Esophagus squamous epithelium (tissue), 5 donors: ENCODE measurements at places on chromosomes 7 and 10.

DNA sequence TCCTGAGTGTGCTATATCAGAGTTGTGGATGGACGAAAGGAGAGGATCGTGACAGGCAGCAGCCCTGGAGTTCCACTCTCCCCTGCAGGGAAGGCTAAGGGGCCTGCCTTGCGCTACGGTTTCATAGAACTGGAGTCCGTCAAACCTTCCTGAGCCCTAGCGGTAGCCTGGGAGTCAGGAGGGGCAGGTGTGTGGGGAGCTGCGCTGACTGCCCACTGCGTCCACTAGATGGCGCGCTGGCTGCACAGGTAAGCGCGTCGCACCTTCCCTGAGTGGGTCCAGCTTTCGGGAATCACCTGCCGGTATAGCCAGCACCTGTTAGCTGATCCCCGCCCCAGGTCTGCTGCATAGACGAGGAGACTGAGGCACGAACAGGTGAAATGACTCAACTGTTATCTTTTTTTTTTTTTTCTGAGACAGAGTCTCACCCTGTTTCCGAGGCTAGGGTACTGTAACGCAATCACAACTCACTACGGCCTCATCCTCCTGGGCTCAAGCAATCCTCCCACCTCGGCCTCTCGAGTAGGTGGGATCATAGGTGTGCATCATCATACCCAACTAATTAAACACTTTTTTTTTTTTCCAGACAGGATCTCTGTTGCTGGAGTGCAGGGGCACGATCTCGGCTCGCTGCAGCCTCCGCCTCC is 20.2 kb upstream of the BAIAP2L1 start:
- no peak for DNase-seq

- no peak for DNase-seq
These were observed 8.0 kb downstream of the TSPAN15 start for GRCh38 chr10:69459101-69459790.

DNA sequence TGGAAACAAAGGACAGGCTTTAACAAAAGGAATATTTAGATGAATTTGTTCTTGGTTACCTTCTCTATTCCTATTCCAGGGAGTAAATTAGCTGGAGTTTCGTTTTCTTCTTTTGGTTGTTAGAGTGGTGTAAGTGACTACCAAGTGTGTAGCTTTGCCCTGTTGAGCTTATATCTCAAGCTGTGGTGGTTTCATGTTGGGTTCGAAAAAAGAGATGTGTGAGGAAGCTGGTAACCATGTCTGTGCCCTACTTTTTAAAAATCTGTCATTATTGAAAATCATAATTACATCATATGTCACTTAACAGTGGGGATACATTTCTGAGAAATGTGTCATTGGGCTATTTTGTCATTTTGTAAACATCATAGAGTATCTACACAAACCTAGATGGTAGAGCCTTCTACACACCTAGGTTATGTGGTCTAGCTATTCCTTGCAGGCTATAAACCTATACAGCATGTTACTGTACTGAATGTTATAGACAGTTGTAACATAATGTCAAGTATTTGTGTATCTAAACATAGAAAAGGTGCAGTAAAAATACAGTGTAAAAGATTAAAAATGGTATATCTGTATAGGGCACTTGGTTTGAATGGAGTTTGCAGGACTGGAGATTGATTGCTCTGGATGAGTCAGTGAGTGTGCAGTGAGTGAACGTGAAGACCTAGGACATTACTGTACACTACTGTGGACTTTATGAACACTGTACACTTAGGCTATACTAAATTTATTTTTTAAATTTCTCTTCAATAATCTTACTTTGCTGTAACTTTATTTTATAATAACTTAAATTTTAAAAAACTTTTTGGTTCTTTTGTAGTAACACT is 90.4 kb downstream of the SEPTIN7 start:
- DNase-seq = no peak

DNA sequence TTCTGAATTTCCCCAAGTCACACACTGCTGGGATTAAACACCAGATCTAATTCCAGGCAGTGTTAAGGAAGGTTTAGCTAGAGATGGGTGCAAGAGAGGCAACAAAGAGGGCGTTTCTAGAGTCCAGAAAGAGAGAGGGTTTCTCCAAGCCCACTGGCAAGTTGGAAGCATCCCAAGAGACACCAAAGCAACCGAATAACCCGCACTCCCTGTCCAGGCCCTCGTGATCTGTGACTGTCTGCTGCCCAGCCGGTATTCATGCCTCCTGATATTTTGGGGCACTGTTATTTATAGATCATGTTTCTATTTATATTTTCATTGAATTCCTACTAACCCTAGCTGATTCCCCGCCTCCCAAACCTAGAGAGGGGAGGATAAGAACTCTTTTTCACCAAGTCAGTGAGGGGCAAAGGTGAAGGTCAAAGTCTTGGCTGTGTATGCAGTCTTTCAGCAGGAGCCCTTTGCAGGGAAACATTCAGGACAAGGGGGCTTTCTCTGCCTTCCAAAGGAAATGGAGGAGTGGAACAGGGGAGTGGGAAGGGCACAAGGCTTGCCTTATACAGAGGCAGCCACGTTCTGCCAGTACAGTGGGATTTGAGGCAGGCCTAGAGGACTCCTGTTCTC is 103.6 kb downstream of the SH3PXD2A start:
- no peak for DNase-seq

GRCh38 chr7:150992051-150992640 is 1.3 kb downstream of the NOS3 start:
- no peak for DNase-seq

- DNase-seq = no peak
These were observed 709.7 kb downstream of the CNTNAP2 start for GRCh38 chr7:146826329-146826728.

DNA sequence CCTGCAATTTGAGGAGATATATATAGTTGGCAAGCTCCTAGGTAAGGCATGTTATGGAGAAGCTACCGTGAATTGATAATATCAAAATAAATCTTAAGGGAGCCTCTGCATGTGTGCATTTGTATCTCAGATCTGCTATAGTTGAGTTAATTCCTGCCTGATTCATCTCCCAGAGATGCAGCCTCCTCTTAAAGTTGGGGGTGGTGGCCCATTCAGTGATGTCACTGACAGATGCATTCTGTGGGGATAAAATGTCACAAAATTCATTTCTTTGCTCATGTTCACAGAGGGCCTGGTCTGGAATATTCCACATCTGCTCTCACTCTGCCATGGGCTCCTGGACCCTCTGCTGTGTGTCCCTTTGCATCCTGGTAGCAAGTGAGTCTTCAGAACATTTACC is 185.8 kb upstream of the PRSS1 start:
- no peak for DNase-seq

DNA sequence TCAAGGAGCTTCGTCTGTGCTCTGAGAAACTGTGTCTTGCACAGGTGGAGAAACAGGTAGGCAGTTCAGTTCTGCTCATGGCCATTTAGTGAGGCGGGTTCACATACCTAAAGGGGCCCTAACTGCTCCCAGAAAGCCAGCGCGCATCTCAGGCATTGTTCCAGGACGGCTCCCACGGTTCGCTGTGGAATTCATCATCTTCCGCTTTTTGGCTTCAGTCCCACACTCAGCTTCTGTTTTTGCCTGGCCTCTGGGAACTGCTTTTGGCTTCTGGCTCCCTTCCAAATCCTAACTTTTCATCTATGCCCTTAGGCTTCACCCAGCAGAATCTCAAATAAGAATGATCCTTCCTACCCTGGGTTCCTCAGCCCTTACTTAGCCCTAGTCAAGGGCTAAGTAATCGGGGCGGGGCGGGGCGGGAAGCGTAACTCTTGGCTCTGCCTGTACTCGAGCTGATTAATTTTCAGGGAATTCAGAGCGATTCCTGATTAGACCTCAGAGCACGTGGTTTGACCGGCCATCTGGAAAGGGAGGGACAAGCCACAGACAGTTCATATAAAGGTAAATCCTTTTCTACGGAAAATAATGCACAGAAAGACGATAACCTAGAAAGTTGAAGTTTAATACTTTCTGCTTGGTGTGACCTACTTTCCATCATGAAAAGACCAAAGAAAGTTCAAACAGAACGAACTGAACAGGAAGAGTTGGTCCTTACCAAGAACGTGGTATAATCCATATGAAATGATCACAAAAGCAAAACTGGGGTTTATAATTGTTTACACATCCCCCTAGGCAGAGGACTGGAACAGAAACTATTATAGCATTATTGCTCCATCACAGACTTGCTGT is 105.7 kb downstream of the ST8SIA6 start:
- DNase-seq = no peak

DNA sequence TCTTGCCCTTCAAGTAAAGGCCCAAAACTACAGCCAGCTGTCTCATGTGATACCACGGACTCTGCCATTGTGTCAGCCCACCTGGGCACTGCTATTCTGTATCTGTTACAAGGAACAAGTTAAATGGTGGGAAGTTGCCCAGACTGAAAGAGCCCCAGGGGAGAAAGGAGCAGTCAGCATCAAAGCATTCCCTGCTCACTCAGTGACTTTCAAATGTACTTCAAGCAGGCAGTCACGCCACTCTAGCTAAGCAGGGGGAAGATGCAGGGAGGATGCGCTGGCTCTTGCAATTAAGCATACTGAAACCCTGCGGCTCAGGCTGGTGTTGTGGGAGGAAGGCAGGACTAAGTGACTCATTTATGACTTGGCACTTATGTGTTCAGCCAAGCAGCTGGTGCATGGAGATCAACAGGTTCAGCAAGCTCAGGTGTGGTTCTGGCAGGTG is 1249.6 kb downstream of the TYW1 start:
- no peak for DNase-seq

DNA sequence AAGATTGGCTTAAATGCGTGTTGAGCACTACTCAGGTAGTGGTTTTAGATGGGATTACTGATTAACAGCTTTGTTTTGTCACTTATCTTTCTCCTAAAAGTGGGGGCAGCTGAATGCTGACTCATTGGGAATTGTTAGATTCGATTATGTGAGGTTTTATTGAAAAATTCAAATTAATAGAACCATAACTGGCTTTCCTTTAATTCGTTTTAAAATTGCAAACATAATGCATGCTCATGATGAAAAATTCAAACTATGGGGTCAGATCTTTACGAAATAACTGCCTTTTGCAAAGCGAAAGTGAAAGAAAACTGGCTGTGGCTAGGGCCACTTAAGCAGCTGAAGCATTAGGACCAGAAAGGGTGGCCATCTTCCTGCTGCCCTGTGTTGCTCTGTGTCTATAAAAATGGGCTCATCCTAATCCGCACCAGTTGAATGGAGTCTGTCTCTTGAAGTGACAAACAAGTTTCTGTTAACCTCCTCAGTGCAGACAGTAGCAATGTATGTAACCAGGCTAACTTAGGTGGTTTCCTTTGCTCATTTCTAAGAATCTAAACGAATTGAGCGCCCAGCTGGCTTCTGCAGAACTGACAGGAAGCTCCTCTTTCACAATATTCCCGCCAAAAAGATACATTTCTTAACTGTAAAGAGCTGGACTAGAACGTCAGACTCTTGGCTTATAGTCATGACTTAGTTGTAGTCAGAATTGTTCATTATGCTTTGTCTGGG is 27.8 kb downstream of the DENND10 start:
- no peak for DNase-seq

DNA sequence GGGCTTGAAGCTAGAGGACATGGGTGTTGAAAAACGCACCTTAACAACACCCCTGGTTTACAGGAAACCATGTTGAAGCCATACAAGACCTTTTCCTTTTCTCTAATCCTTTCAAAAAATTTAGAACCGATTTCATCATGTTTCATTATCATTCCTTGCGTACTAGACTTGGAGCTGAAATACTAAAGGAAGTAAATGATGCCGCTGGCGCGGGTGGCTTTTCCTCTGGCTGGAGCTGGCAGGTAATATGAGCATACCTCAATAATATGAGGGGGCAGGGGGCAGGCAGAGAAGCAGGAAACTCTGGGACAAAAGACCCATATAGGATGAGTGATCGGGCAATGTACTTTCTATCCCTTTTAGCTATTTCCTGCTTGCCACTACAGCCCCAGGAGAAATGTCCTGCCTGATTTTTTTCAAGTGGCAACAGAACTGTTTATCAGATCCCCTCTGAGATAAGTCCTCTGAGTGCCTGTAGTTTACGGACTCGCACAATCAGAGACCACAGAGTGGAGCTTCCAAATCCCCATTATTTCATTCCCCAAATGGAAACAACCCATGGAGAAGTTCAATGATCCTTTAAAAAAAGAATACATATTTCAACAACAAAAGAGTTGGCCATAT is 450.1 kb downstream of the KCNMA1 start:
- no peak for DNase-seq

- DNase-seq = no peak
These were observed 33.3 kb downstream of the CYCS start for GRCh38 chr7:25091779-25092178.

DNA sequence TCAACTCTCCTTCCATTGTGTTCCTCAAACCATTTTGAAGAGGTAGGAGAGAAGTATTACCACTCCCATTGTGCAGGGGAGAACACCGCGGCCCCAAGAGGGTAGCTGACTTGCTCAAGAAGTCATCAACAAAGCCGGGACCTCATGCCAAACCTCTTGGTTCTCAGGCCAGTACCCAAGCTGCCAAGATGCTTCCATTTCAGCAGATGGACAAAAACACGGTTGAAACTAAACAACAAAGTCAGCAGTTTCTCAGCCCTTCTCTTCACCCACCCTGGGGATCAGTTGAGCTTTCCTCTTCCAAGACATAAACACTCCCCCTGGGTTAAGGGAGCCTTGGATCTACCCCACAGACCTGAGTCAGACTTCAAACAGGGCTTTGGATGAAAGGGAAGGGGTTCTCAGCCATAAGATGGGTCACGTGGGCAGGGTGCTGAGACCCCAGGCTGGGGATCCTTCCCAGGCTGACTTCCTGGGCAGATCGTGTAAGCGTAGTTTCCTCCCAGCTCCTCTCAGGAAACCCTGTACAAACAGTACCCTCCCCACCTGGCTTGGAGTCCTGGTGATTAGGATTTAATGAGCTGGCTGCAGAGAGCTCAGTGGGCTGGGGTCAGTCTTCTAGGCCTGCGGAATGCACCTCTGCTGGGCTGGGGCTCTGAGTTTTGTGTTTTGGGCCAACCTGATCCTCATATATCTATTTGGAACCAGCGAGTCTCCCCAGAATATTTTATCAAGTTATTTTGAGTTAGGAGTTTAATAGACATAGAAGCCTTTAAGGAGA is 27.3 kb downstream of the EMX2 start:
- no peak for DNase-seq

- no peak for DNase-seq
These were observed 611.4 kb downstream of the TNS3 start for GRCh38 chr7:46970476-46970875.

DNA sequence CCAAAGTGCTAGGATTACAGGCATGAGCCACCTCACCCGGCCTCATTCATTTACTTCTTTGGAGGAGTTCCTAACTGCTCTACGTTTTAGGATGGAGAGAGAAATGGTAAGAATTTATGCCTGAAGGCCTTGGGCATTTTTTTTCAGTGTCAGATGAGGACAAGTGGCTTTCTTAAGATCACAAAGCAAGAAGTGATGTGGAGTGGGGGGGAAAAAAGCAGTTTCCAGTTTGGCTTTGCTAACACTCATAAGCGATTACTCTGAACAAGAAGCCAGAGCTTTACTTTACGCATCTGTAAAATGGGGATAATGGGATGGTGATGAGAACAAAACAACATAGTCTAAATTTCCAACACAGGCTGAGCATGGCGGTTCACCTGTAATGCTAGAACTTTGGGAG is 2.6 kb upstream of the PPIA start:
- DNase-seq = no peak

GRCh38 chr10:126770809-126771208 is 100.3 kb upstream of the C10orf90 start:
- DNase-seq = no peak

- no peak for DNase-seq
These were observed 60.7 kb downstream of the ABCB4 start for GRCh38 chr7:87414794-87415188.

GRCh38 chr10:33772370-33773252 is 438.1 kb upstream of the NRP1 start:
- DNase-seq = no peak

GRCh38 chr7:99040104-99040958 is 103.6 kb downstream of the SMURF1 start:
- no peak for DNase-seq

GRCh38 chr7:1691601-1692514 is 21.8 kb downstream of the ELFN1 start:
- no peak for DNase-seq
